ENCODE measurements at places on chromosomes 7 and 10.
A peak's percentile ranks its signal among the peaks of the same experiment; 100 is the strongest.

DNA sequence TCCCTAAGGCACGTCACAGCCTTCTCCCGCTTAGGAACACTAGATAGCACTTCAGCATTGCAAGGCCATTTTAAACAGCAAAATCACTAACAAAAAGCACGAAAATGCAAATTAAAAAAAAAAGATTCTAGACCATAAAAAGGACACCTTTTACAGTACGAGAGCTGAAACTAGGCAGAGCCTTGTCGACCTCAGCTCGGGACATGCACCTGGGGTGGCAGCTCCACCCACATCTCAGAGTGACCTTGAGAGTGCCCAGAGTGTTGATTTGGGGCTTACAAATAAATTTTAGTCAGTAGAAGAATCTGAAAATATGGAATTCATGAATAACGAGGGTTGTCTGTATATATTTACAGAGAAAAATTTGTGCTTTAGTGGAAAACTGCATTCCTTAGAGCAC lies 1.1 kb downstream of the MRPS24 start:
- no peak for DNase-seq

DNA sequence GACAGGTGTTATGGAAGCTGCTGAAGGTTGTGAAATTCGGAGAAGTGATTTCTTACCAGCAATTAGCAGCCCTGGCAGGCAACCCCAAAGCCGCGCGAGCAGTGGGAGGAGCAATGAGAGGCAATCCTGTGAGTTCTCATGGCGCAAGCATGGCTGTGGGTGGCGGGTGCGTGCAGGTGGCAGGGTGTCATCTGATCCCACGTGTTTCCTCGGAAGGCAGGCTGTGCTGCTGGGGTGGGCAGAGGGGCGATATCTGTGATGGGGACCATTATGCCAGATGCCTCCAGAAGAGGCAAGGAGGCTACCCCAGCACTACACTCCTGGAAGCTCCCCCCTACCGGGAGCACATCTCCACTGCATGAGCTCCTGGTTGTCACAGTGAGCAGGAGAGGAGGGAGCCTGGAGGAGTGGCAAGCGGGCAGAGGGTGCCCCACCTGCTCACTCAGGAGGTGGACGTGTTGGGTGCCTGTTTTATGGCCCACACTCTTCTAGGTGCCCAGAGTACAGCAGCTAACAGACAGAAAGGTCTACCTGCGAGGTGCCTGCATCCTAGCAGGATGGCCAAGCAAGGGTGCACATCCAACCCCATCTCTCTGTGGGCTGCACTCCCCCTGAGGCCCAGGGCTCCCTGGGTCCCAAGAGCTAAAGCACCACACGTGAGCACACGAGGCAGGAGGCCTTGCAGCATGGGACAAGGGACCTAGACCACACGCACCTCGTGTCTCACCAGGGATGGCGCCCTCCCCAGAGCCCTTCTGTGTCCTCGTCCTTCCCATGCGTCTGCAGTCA lies 204.7 kb downstream of the EBF3 start:
- no peak for DNase-seq

- DNase-seq = no peak
Measured at GRCh38 chr7:55439627-55440026, 74.5 kb downstream of the LANCL2 start.

DNA sequence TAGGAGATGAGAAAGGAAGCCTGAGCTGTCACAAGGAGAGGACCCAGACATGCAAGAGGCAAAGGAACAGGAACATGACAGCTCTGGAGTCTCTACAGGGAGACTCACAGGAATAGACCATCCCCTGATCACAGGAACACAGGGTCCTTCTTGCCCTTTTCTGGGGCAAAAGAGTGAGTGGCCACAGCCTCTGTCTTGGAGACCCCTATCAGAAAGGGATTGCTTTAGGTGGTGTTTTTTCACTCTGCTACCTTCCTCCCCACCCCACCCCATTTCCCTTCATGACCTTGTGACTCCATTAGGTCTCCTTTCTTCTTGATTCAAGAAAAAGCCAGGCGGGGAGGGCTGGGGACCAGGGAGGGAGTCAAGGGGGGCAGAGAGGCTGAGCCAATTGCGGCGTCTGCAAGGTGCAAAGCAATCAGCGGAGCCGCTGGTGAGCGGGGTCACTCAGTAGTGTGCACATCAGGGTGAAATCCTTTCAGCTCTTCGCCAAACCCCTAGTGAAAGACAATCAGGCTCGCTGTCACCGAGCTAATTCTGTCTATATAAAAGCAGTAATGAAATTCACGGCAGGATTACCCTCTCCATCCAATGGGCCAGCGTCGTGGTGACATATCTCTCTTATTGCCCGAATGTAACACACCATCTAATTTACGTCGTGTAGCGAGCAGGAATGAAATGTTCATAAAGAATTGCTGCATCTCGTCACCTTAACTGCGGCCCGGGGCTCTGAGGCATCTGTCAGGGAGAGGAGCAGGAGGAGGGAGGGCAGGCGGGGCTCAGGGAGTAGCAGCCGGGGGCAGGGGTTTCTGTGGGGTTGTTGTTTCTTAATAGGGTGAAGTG lies 31.5 kb upstream of the BTRC start:
- no peak for DNase-seq

DNA sequence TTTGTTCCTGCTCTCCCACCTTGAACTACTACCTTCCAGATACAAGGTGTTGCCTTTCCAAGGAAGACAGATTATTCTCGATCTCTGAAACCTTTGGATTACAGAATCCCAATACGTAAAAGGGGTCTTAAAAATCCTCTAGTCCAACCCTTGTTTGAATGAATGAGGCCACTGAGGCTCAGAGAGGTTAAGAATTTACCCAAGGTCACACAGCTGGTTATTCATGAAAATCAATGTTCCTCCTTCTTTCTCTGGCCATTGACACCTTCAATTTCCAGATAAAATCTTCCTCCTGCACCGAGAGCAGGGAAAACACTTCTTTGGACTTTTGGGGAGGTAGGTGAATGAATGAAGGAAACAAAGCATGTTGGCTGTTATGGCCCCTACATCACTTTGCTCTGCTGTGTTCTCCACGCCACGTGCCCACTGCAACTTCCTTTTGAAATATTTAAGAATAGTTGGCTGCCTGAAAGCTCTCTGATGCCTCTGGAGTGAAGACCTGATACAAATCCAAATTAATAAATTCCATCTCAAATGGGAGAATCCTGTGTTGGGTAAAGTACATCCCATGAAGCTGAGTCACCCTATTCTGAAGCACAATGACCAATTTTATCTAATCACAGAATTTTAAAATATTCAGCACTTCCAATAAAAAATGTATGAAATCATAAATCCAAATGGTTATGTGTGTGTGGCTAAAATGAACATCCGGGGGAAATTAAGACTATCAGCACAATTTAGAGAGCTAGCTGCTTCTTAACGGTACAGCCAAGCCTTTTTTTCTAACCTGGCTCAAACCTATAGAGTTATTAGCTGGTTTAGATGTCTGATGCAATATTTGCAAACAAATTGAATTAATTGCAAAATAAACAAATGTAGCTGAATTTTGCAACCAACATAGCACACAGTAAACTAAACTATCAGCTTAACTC lies 7.3 kb downstream of the SVIL start:
- DNase-seq = no peak

DNA sequence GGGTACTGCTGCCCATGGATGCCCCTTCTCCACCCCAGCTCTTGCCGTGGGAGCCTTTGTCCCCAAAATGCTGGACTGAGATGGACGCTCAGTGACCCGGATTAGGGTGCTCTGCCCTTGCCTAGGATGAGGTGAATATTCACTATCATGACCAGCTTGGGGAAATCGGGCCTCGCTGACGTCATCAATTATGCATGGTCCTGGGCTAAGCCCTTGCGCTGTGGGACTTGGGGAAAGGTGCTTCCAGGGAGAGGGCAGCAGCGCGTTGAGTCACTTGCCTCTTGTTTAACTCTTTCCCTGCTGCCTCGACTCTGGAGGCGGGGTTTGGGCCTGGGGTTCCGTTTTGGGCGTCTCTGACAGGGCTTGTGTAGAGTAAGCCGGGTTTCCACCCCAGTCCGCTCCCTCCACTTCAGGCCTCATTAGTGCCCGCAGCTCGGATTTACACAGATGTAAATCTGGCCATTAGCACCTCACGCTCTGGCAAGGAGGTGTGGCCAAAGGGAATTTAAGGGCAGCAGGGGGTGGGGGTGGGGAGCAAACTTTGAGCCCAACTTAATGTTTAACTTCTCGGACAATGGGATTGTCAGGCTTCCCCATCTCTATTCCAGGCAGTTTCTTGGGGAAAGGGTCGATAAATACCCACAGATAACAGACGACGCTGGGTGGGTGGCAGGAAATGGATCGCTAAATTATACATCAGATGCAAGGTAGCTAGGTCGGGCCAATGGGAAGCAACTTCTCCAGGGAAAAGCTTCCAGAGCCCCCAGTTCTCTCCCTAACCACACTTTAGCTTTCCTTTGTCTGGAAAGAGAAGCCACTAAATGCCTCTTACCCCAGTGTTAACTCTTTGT lies 51.3 kb upstream of the TCF7L2 start:
- DNase-seq = peak; percentile 3

DNA sequence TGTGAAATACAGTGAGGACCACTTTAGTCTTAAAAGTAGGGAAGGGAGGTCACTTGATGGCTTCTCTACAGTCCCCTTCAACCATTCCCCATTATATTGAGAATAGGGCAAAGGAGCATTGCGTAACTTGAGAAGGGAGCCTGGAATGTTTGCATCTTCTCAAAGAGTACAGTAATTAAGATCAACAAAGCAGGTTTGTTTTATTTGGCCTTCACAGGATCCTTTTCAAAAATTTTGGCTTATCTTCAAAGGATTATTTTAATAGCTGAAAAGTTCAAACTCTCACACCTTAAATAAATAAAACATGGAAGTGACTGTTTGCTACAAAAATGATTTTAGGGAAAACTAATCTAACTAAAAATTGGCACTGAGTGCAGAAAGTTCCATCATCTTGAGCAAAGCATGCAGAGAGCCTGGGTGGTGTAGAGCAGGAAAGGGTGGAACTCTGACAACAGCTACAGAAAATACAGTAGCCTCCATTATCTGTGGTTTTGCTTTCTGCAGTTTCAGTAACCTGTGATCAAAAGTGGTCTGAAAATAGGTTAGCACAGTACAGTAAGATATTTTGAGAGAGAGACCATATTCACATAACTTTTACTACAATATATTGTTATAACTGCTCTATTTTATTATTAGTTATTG lies 214.0 kb downstream of the MDFIC start:
- DNase-seq = peak; percentile 10

- no peak for DNase-seq
Measured at GRCh38 chr7:70681469-70682350, 450.2 kb upstream of the GALNT17 start.

GRCh38 chr7:93228302-93228701 lies 2.0 kb upstream of the HEPACAM2 start:
- peak; percentile 31 for DNase-seq

DNA sequence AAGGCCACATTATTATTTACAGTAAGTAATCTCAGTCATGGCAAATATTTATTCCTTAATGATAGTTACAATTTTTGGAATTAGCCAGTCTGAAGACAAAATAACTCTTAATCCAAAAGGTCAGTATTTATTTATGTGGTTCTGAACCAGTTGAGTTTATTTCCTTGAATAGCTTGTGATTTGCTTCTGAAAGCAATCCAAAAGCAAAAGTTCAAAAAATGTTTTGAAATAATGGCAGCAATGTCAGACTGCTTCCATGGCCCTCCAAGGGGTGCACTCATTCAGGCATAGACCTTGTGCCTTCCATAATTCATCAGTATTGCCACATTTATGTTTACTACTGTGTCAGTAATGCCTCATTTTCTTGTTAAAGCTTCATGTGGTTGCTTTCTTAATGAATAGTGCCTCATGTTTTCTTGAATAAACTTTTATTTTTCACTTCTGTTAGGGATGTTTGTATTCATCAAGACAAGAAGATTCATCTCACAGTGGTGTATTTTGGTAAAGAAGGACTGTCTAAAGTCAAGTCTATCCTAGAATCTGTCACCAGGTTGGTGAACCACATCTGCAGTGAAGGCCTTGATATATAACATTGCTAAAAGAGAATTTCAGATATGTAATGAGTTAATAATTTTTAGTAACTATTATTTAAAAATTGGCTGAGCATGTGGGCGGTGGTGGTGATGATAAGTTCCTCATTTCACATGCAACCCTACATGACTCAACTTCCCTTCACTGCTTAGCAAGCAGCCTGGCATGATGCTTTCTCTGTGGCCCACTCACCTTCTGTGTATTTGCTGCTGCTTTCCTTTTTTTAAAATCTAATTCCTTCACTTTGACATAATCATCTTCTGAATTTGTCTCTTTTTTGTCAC lies 22.0 kb downstream of the CSGALNACT2 start:
- DNase-seq = no peak

DNA sequence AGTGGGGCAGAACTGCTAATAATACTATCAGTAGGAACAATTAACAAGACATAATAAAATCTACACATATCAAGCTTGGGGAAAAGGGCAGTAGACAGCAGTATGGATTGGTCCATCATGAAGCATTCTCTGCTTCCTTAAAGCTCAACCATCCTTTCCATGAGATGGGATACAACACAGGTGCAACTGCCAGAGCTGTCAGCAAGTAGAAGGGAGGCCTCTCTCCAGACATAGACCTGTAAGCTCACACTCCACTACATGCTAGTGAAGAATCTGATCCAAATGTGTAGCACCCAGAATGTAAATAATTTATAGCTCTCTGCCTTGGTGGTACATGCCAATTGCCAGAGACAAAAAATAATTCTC lies 41.5 kb upstream of the ANAPC16 start:
- DNase-seq = no peak

GRCh38 chr10:15745751-15746150 lies 26.0 kb upstream of the ITGA8 start:
- DNase-seq = no peak

DNA sequence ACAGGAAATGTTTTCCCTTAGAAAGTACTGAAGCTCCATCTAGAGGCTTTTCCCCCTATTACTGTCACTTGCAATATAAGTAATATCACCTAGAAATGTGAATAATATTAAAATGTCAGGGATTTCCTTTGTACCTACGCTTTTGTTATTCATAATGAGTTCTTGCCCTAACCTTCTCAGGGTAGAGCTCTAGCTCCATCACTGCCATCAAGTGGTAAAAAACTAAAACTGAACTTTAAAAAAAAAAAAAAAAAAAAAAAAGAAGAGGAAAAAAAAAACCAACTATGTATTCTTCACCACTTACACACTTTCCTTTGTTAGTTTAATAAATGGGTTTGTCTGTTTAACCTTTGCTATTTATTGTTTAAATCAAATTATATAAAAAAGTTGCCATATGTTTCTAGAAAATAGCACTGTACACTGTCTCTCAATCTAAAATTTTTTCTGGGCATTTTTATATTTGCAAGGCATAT lies 49.9 kb downstream of the DNAJC1 start:
- peak; percentile 26 for DNase-seq

- no peak for DNase-seq
Measured at GRCh38 chr7:8386926-8387550, 46.4 kb upstream of the NXPH1 start.

Measured in smooth muscle cell of the brain vasculature (primary cell).